Nucleus accumbens (tissue), 56 donors: ENCODE measurements at places on chromosomes 6 and 20.

DNA sequence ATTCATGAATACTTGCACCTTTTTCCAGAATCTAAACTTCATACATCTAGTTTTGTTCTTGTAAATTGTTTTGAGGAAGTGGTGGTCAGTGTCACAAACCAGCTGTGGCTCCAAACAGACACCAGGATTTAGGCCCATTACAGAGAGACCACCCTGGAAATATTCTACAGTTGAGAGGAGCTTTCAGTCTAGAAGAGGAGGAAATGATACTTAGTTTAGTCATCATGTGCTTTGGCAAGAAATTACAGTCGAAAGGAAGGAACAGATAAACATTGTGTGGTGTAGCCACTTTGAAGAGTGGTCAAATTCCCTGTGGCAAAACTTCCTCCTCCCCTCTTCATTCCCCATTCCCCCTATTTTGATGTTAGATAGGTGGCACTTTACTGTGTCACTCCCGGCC is 15.7 kb downstream of the DCBLD1 start:
- no peak for DNase-seq

GRCh38 chr6:107330168-107330567 is 129.2 kb downstream of the PDSS2 start:
- DNase-seq, result no peak

- DNase-seq, result no peak
Observed at GRCh38 chr6:20217324-20217855, 5.1 kb upstream of the MBOAT1 start.

DNA sequence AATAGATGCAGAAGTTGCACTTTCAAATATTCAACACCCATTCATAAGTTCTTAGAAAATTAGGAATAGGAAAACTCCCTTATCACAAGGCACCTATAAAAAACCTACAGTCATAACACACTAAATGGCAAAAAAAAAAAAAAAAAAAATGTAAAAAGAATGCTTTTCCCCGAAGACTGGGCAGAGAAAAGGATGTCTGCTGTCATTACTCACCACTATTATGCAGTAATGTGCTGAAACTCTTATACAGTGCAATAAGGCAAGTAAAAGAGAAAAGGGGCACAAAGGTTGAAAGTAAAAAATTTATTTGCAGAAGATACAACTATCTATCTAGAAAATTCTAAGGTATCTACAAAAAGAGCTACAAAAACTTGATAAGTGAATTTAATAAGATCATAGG is 607.8 kb upstream of the ARID1B start:
- DNase-seq, result no peak

DNA sequence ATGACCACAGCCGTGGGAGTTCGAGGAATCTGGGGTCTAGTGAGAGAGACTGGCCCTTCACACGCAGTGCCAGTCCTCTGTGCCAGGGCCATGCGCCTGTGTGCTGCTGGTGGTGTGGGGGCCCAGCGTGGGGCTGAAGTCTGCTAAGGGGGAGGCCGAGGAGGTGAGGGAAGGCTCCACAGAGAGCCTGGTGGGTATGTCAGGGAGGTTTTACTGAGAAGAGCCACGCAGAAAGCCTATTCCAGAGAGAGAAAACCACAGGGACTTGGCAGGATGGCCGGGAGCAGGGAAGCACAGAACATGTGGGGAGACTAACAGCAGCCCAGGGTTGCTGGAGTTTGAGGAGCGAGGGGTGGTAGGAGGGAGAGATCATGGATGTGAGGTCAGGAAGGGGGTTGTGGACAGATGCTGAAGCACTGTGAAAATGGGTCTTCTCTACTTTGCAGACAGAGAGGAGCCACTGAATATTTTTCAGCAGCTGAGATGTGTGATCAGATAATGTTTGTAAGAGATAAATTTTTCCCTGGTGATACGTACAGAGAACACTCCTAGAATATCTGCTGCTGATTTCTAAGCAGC is 35.3 kb downstream of the DUSP22 start:
- no peak for DNase-seq

GRCh38 chr6:151239603-151240035 is at the start of gene AKAP12:
Gene AKAP12 (plus strand): TSS chr6:151239967. CDS start chr6:151240563, 596 bp downstream.
- DNase-seq, result no peak

GRCh38 chr20:46963196-46963529 is 68.5 kb downstream of the EYA2 start:
- no peak for DNase-seq

DNA sequence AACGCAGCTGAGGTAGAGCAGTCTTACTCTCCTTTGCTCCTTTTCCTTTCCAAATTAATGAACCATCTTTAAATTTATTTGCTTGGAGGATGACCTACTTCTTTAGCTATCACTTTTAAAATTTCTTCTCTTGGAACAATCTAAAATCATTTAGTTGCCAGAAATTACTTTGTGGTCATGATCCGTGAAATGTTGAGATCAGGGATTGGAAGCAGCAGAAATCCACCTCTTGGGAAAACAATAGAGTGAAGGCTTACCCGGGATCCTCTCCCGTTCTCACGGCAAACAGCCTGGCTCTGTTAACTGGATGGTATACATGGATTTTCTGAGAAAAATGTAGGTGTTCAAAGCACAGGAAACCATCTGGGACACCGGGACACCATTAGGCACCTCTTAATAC is 7.7 kb downstream of the AKAP12 start:
- DNase-seq, result no peak

DNA sequence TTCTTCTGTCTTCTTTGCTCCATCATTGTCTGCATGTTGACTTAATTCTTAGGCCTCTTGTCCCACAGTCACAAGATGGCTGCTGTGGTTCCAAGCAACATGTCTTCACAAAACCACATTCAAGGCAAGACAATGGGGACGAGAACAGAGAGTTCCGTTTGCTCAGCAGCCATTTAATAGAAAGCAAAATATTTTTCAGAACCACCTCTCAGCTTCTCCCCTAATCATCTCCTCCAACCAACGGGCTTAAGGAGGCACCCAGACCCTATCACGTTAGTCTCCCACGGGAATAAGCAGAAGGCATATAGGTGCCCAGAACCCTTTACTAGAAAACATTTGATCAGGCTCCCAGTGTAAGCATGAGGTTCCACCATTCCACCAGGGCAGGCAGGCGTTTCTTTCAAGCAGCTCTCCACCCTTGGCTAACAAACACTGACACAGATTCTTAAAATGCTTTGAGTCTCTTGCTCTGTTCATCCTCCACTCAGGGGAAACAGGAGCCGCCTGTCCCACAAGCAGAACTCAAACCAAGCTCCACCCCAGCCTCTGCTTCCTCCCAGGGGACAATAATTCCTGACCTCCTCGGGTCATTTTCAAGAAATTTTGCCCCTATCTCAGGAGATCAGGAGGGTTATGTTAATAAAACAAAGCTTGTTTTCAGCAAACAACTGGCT is 19.0 kb downstream of the BMP7 start:
- no peak for DNase-seq

DNA sequence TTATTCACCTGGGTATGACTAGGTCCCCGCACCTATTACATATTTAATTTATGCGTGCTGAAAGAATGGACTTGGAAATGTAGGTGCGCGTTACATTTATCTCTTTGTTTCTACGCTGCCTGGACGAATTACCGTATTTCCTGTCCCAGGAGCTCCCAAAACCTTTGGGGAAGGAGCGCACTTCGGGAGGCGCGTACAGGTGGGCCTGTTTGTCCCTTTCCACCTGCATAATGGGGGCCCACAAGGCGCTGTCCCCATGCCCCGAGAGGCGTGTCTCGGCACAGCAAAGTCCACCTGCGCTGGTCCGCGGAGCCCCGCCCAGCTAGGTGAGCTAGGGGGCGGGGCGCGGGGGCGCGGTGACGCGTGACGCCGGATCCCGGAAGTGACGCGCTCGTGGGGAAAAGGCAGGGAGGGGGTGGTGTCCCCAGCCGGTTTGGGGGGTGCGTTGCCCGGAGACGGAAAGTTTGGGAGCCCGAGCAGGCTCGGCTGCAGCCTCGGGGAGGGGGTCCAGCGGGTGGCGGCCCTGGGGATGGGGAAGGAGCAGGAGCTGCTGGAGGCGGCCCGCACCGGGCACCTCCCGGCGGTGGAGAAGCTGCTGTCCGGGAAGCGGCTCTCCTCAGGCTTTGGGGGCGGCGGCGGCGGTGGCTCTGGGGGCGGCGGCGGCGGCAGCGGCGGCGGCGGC is at the start of gene ANKS1A:
Gene ANKS1A, plus strand, starts transcription at position 382 of the 682 bp plus-strand sequence. Its CDS starts 148 bp downstream, at position 530.
- peak; percentile 67 for DNase-seq

- DNase-seq, result no peak
Observed at GRCh38 chr6:10368861-10369260, 46.0 kb downstream of the TFAP2A start.

- DNase-seq, result no peak
Observed at GRCh38 chr6:137237413-137238170, 18.4 kb upstream of the IFNGR1 start.

DNA sequence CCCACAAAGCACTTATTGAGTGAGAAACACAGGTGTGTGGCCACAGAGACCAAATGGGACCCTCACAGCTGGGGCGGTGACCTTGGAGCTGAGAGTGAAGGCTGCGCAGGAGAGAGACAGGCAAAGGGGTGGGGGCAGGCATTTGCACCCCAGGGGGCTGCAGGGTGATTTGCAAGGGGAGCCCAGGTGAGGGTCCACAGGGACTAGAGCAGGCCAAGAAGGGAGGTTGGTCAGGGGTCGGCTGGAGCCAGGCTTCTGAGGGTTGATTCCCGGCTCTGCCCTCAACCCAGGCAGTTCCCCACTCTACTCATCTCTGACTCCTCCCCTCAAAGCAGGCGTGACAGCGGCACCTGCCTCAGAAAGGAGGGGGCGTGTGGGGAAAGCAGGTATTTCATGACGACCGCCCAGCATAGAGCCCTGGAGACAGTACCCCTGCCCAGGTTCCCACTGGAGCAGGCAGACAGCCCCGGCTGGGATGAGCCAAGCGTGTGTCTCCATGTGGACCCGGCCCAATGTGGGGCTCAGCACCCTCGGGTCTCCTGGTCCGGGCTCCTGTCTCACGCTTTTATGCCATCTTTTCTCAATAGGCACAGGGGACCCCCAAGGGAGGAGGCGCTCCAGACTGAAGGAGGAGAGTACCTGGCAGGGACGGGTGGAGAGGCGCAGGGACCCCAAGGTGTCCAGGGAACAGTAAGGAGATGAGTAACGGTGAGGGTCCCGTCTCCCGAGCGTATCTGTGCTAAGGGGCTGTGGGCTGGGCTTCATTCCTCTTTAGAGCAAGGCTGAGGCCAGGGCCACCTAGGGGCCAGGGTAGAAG is 3.1 kb upstream of the MRGBP start:
- no peak for DNase-seq

DNA sequence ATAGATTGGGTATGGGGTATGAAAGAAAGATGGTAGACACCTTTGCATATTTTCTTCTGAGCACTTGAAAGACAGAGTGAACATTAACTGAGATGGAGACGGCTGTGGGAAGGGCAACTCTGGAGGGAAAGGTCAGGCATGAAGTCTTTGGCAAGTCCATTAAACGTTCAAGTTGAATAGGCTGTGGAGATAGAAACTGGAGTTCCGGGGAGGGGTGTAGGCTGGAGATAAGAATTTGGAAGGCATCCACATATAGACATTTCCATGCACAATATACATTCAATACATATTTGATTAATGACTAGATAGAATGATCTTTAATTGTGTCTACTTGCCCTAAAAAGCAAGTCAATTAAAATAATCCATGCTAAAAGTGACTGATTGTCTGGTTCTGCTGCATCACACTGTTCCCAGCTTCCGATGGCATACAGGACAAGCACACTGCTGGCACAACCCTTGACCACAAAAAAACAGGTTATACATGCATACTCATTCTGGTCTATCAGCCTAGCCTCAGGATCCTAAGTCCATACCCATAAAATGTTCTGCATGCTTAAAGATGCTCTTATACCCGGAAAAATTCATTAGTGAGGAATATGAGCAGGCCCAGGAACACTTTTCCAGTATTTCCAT is 1.9 kb upstream of the MYLK4 start:
- no peak for DNase-seq

DNA sequence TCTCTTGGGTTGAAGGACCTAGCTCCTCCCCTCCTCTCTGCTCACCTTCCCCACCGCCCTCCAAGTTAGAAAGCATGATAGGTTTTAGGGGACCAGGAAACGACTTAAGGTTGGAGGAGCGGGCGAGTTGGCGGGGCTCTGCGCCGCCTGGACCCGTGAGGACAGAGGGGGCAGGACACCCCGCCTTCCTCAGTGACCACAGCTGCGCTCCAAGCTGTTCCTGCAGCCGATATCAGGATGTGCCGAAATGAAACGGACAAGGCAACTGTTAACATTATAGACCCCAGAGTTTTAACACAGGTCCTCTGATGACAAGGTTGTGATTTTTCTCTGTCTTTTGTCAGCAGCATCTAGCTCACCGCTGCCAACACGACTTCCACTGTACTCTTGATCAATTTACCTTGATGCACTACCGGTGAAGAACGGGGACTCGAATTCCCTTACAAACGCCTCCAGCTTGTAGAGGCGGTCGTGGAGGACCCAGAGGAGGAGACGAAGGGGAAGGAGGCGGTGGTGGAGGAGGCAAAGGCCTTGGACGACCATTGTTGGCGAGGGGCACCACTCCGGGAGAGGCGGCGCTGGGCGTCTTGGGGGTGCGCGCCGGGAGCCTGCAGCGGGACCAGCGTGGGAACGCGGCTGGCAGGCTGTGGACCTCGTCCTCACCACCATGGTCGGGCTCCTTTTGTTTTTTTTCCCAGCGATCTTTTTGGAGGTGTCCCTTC is at the start of gene GRM1:
Gene GRM1, plus strand, starts transcription at position 212 of the 722 bp plus-strand sequence. Its CDS starts 456 bp downstream, at position 668.
- no peak for DNase-seq

GRCh38 chr6:125670568-125670967 is 78.9 kb upstream of the HEY2 start:
- no peak for DNase-seq

- no peak for DNase-seq
Observed at GRCh38 chr20:20211988-20212518, 155.9 kb upstream of the INSM1 start.

DNA sequence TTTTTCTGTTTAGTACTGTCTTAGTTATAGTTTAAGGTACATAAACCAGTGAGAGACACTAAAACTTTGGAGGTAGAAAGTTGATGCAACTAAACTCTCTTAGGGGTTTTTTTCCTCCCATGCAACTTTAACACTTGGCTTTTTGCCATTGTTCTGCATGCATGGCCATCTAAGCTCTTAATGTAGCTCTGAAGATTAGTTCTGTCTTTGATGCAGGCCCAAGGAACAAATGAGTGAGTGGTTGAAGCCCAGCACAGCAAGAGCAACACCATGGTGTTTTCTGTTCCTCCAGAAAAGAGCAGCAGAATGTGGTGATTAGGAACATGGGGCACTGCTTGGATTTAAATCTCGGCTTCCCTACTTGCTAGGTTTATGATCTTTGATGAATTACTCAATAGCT is 89.3 kb downstream of the L3MBTL3 start:
- no peak for DNase-seq

DNA sequence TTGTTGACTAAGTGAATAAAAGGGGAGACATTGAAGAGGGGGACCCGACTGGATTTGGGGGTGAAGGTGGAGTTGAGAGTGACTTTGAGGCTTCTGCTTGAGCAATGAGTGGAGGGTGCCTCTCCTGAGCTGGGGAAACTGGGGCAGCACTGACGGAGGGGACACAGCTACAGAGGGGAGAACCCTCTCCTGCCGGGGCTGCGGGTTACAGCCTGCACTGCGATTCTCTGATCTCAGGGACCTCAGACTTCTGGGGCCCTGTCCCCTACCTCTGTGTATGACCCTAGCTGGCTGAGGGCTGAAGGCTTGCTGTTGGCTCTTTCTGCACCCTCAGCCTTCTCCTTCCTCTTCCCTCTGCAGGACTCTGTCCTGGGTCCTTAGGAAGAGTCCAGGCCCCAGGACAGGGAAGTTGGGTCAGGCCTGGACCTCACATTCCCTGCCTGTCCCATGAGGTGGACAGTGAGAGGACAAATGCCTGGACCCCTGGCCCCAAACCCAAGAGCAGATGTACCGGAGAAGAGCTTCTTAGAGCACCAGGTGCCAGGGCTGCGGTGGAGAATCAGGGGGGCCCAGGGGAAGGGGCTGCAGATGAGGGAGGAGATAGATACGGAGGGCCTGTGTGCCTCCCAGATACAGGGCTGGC is 13.7 kb upstream of the FAM110A start:
- DNase-seq, result no peak
